ENCODE measurements at places on chromosomes 11 and 22.

DNA sequence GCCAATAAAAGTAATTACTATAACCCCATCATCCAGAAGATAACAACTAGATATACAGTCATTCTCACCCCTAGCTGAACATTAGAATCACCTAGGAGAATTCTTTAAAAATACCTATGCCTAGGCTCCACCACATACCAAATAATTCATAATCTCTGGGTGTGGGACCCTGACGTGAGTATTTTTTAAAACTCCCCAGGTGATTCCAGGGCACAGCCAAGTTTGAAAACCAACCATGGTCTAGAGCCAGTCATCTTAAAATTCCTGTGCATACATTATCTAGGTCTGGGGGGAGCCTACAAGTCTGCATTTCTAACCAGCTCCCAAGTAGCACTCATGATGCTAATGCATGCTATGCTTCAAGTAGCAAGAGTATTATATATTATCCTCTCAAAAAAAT is 281.0 kb upstream of the MTNR1B start:
- DNase-seq, result no peak

GRCh38 chr11:57779276-57779675 is 17.7 kb downstream of the CTNND1 start:
- no peak for DNase-seq

- DNase-seq, result no peak
These were observed 648.4 kb downstream of the ETS1 start for GRCh38 chr11:127939000-127939399.

GRCh38 chr11:63502252-63502820 is 3.5 kb upstream of the LGALS12 start:
- DNase-seq, result no peak

DNA sequence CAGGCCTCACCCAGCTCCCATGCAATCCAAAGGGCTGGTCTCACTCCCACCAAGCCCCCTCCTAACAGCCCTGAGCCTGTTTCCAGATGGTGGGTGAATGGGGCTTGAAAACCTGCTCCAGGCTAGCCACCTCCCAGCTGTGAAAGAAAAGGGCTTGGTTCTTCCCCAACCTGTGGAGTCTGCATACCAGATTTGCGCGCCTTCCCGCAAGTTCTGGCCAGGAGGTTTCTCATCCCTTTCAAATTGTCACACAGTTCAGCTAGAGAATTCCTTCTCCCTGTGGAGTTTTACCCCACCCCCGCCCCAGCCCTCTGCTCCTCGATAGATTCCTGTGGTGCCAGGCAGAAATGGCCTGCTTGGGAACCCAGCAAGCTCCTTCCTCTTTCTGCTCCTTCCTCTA is 734.6 kb upstream of the FAT3 start:
- DNase-seq, result no peak

DNA sequence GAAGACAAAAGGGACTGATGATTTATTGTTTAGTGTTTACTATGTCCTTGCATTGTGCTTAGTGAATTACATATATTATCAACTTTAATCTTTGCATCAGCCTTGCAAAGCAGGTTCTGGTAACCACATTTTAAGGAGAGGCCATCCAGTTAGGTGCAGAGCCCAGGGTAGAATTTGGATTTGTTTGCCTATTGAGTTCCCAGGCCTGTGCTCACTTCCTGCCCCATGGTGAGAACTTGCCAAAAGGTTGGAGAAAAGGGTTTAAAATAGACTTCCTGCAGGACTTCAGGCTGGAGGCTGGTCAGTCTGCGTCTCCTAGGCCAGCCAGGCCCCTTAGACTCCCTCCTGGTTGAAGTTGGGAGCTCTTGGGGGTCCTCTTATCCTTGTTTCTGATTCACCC is 72.1 kb downstream of the ATXN10 start:
- no peak for DNase-seq

DNA sequence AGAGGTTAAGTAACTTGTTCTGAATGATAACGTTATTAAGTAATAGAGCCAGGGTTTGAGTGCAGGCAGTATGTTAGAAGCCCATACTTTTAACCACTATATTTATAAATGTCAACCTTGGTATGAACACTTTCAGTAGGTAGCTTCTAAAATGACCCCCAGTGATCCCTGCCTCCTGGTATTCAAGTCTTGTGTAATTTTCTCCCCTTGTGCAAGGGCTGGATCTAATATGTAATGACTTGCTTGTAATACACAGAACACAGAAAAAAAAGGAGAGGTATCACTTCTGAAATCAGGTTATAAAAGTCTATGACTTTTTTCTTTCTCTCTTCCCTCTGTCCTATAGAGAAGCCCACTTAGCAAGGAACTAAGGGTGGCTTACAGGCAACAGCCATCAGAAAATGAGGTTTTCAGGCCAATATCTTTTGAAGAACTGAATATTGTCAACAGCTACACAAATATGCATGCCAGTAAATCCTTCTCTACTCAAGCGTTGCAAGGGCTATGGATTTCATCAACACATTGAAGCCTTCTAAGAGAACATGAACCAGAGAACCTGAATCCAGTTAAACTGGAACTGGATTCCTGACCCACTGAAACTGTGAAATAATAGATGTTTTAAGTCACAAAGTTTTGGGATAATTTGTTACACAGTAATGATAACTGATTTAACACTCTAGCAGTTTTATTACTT is 712.3 kb downstream of the METTL15 start:
- no peak for DNase-seq

- no peak for DNase-seq
These were observed 397.5 kb downstream of the ETS1 start for GRCh38 chr11:128189823-128190222.

DNA sequence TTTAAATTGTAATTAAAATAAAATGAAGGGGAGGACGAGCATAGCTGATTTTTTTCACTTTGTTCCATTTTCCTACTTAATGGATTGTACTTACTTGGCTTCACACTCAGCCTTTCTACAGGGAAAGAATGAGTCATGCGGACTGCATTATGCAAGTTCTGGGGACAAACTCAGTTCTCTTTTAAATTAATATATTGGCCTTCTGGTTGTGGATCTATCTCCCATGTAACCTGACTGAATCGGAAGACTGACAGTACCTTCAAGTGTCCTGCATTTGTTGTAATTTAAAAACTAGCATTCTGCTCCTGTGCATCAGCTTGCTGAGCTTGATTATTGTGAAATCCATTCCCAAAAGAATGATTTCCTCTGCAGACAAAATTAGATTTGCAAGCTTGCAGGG is 12.2 kb downstream of the OR8D1 start:
- DNase-seq, result no peak

DNA sequence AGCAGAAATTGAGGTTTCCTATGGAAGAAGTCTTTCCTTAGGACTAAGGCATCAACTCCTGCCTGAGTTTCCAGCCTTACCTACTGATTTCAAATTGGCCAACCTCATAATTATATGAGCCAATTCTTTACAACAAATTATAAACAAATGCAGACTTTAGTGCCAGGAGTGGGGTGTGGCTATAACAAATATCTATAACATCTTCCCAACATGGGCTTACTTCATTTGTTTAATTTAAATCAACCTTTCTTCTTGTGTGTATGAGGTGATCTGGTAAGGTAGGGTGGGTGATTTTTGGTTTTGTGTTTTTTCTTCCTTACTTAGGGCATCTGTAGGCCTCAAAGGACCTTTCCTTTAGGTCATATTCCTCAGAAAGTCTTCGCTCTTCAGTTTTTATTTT is 354.9 kb downstream of the SHANK2 start:
- DNase-seq, result no peak

DNA sequence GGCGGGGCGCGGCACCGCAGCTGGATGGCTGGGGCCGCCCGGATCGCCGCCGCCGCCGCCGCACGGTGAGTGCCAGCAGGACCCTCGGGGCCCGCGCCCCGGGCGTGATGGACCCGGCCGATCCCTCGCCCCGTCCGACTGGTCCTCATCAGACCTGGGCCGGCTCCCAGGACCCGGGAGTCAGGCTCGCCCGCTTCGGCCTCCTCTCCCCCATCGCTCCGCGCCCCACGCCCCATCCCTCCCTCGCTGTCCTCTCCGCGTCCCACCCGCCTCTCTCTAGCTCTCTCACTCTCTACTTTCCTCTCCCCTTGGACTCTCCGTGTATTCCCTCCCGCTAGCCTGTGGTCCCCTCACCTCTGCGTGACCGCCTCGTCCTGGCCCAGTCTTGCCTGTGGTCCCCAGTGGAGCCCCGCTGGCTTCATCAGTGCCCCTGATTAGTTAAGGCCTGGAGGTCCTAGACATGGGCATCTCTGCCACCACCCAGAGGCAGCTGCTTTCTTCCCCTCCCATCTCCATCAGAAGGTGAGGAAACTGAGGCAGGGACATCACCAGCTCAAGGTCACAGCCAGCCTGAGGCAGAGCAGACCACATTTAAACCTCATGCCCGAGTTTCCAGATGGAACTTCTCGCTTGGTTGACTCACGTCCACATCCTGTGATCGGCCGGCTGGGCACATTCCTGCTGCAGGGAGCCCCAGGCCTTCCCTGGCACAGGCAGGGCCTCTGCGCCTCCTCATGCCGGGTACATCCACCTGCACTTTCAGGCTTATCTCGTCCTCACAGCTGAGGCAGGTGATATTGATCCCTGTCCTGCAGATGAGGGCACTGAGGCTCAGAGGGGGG is 429 bp downstream of the SLC39A13 start:
- no peak for DNase-seq

GRCh38 chr22:27561286-27561904 is 240.2 kb downstream of the MN1 start:
- DNase-seq, result no peak

All from DMS 273 treated with DMSO at 0.1 percent for 48 hours (cell line).